ENCODE measurements at places on chromosomes 3 and 15. TPM values are rescaled to one million over a fixed set of nuclear protein-coding genes. Genes with fewer than 3 reads are reported as not detected.

DNA sequence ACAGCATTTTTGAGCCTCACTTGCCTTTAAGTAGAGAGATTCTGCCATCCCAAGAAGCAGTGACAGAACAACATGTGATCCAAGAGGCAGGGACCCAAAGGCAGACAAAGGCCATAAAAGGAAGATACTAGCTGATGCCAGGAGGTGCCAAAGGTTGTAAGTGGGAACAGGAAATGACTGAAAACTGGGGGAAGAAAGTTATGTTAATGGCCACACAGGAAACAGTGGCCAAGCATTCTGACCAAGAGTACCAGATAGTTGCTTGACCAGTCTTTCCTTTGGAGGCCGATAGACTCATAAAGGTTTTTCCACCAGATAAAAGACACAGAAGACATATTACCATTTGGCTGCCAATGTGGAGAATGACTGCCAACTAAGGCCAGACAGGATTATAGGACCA is 274.5 kb upstream of the PEX5L start:
- DNase-seq = no peak

DNA sequence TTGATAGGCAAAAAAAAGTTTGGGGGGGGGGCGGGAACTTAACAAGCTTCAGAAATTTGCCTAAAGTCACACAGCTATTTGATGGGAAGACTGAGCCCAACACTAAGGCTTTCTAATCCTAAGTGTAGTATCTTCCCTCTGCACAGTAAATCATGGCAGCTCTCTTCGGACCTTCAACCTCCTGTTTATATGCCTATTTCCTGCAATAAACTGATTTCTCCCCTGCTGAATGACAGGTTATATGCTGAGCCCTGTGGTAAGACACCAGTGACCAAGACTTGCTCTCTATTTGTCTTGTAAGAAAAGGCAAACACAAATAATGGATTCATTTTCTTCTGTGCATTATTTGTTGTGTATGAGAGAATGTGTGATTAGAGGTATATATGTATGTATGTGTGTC is 355.8 kb upstream of the ARRDC4 start:
- no peak for DNase-seq

ACOX2 gene
- polyA plus RNA-seq = 38.6 TPM

- DNase-seq = no peak
Measured at GRCh38 chr15:93789441-93789840, 441.9 kb upstream of the MCTP2 start.

- DNase-seq = no peak
Measured at GRCh38 chr15:70475921-70476320, 287.4 kb downstream of the UACA start.

GRCh38 chr3:160943996-160944395 is 161.2 kb downstream of the B3GALNT1 start:
- DNase-seq = no peak

DNA sequence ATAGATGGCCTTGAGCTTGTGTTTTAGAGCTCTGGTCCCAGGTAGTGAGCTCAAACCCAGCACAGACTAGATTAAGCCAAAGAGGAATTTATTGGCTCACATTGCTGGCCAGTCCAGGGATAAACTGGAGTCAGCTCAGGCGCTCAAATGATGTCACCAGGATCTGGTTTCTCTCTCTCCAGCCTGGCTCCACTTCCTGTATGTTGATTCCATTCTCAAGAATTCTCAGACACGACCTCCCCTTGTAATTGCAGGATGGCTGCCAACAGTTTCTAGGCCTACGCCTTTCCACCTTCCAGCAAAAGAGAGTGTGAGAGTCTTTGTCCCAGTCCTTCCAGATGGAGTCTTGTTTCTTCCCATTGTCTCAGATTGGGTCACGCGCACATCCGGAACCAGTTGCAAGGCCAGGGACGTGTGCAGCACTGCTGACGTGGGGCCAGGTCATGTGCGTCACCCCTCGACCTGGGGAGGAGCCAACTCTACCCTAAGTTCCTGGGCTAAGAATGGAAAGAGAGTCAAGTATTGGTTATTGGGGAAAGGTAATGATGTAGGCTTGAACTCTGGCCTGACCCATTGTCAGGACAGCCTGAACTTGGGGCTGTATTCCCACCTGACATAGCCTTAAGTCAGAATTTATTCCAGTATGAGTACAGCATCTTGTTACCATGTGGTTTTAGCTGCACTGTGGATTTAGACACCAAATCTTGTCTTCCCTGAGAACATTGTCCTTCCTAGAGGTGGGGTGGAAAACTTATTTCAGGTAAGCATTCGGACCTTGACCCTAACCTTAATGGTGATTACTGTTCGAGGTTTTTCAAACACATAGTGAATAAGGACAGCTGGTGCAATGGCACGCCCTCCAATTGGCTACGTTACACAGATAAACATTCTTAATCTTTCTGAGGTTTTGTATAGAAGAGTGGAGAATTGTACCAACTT is 31.6 kb downstream of the CACNA1D start:
- no peak for DNase-seq

GRCh38 chr15:100999369-100999768 is 80.2 kb downstream of the LRRK1 start:
- no peak for DNase-seq

- no peak for DNase-seq
Measured at GRCh38 chr3:141413391-141413790, 45.1 kb downstream of the ZBTB38 start.

GNAT1 gene
- not detected for polyA plus RNA-seq

GRCh38 chr3:180420804-180421203 is 181.2 kb upstream of the TTC14 start:
- DNase-seq = no peak

TM6SF1 gene
- polyA plus RNA-seq = 3.2 TPM

DNA sequence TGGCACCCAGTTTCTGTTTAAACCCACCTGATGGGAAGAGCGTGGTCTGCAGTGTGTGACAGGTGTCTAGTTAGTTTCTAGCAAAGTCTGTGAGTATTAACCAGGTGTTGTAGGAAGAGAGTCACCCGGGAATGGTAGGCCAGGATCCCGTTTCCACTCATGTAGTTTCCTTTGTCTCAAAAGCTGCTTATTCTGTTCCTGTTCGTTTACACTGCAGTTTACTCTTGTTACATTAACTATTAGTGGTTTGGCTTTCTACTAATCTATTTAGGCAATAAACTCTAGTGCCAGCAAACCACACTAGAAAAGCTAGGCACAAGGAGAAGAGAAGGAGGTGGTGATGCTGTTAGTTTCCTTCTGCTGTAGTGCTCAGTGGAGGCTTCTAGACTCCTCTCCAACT is 32.7 kb downstream of the WDR76 start:
- no peak for DNase-seq

DNA sequence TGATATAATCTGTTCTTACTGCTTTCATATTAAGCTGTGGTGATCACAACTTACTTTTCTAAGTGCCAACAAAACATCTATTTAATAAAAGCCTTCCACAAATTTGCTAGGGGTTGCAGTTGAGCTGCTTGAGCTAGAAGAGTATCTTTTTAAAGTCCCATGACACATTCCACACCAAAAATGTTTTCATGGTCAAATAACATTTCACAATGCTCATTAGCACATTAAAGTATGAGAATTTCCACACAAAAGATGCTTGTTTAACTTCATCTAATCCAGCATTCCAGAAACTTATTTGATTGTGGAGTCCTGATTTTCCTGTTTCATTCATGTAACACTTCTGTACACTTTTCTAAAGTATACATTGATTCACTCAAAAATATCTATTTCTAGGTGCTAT is 876.1 kb upstream of the CFAP20DC start:
- DNase-seq = no peak

IFT80 gene
- 80.0 TPM for polyA plus RNA-seq

- no peak for DNase-seq
Measured at GRCh38 chr15:55860468-55860867, 117.5 kb upstream of the PRTG start.

OIP5 gene
- 12.5 TPM for polyA plus RNA-seq

- no peak for DNase-seq
Measured at GRCh38 chr15:57158997-57159668, 217.2 kb upstream of the CGNL1 start.

CORO2B gene
- 23.0 TPM for polyA plus RNA-seq

- peak; percentile 24 for DNase-seq
Measured at GRCh38 chr3:76107935-76108570, 322.7 kb upstream of the ZNF717 start.

CSTA gene
- 0.32 TPM for polyA plus RNA-seq

DNA sequence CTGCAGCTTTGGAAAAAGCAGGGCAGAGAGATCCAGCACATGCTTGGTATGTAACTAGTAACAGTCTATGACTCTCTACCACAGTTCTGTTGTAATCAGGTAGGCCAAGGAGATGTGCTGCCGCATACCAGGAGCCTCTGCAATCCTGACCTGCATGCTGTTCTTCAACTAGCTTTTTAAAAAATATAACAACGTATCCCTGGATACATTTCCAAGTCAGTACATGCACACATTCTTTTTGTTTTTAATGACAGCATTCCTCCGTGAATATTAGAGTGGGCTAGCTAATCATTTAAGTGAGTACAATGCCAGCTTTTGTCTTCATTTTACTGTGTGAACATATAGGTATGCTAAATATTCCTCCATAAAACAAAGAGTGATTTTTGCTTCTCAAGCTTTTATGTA is 437.8 kb downstream of the RBMS3 start:
- DNase-seq = no peak

FGF12 gene
- polyA plus RNA-seq = 7.0 TPM

DNA sequence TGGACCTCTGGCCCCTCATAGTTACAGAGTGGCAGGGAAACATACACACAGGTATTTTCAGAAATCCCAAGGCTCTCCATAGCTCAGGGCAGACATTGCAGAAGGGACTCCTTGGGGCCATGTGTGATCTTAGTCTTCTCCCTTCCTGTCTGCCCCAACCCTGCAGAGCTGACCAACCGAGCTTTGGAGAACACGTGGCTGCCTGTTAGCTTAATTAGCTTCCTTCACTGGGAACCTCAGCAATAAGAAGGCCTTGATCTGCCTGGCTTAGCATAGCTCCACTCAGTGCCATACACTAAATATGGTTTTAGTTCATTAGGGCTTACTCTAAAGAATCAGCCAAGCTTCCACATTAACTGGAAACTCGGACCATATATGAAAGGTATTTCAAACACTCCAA is 12.3 kb downstream of the LYZL4 start:
- no peak for DNase-seq

DNA sequence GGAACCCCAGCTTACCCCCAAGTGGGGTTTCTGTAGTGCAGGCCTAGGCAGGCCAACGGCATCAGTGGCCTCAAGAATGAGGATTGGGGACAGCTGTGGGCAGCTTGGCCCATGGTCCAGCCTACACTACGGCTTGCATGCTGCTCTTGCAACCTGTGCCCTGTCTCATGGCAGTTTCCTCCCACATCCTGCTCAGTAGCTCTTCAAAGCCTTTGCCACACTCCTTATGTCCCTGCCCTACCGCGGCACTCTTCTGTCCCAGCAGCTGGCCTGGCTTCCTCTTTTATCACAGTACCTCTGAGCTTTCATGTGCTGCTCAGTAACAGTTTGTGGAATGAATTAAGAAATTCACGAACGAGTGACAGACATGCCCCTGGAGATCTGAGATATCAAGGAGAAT is 431.0 kb downstream of the EPHB1 start:
- DNase-seq = no peak

DNA sequence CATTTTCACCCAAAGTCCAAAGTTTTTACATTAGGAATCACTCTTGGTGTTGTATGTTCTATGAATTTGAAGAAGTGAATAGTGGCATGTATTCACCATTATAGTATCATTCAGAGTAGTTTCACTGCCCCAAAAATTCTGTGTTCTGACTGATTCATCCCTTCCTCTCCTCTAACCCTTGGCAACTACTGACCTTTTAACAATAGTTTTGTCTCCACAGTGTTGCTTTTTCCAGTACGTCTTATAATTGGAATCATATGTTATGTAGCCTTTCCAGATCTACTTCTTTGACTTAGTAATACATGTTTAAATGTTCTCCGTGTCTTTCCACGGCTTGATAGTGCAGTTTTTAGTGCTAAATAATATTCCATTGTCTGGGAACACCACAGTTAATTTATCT is 379.0 kb upstream of the SGO1 start:
- DNase-seq = no peak

GHSR gene
- not detected for polyA plus RNA-seq

ARHGAP31 gene
- 12.4 TPM for polyA plus RNA-seq

GRCh38 chr3:197224034-197224444 is 74.4 kb downstream of the DLG1 start:
- DNase-seq = peak; percentile 53

DNA sequence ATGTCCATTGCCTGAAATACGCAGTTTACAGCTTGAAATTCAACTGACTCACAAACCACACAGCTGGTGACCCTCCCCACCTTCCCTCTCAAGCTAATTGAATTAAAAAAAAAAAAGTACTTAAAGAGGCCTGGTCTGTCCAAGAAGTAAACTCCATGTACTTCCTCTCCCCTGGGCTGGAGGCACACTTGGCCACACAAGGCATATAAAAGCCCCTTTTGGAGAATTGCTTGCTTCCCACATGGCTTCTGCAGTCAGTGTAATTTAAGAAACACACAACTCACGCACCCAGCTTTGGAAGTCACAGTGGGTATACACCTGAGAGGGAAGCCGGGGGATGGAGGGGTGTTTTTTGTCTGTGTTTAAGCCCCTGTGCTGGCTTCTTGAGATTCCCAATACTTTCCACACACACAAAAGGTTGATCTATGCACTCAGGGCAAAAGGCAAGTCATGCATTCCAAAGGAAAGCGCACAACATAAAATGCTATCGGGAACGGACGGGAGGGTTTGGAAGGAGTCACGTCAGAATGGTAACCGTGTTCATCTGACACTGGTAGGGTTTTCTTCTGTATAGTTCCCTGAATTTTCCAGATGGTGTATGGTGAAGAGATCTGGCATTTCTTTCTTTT is 106.6 kb upstream of the ALDH1A3 start:
- DNase-seq = peak; percentile 44

GRCh38 chr3:72385167-72385566 is 463.1 kb downstream of the SHQ1 start:
- no peak for DNase-seq

FES gene
- 13.1 TPM for polyA plus RNA-seq

DNA sequence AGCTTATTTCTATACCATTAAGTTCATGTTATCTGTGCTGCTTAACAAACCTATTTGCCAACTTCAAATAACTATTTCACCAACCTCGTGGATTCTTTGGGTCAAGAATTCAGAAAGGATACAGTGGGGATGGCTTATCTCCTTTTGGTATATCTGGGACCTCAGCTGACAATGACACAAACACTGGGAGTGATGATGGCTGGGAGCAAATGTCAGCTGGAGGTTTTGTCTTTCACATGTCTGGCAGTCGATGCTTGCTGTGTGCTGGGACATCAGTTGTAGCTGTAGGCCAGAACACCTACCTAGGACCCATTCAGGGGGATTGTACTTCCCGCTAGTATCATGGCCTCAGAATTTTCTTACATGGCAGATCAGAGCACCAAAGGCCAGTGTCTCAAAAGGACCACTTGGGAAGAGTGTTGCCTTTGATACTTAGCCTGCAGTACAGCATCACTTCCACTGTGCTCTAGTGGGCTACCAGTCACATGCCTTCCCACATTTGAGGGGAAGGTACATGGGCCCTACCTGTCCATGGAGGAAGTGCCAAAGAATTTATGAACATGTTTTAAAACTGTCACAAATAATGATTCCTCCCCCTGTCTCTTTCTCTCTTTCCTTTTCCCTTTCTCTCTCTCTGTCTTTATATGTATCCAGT is 23.7 kb upstream of the FAM98B start:
- no peak for DNase-seq

Measured in left kidney (tissue), 8 donors.